HCT116 (cell line): ENCODE measurements at places on chromosomes 1 and 21. TPM values are rescaled to one million over a fixed set of nuclear protein-coding genes. Genes with fewer than 3 reads are reported as not detected.

Gene BLZF1
- total RNA-seq: 19.6 TPM

DNA sequence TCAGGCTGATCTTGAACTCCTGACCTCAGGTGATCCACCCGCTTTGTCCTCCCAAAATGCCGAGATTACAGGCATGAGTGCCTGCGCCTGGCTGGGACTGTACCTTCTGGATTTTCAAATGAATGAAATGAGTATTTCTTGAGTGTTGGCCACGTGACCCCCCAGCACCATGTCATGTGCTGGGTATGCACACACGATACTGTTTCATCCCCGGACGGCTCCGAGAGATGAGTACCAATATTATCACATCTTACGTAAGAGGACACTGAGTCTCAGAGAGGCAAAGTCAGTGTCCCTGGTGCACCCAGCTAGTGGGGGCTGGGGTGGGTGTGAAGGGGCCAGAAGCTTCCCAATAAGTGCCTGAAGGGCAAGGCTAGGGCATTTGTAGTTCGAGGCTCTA, 780 bp upstream of the CROCC start:
- no peak for DNase-seq

- no peak for DNase-seq
Measured at GRCh38 chr1:29889776-29890175, 653.5 kb downstream of the PTPRU start.

- no peak for DNase-seq
Measured at GRCh38 chr1:245953876-245954660, 553.0 kb downstream of the SMYD3 start.

Gene CELA3A
- 9.0 TPM for total RNA-seq

- DNase-seq: no peak
Measured at GRCh38 chr1:18069903-18070302, 37.7 kb upstream of the IGSF21 start.

- no peak for DNase-seq
Measured at GRCh38 chr1:184272175-184272866, 114.5 kb upstream of the C1orf21 start.

GRCh38 chr21:36694593-36695282, 4.2 kb upstream of the SIM2 start:
- no peak for DNase-seq

- DNase-seq: no peak
Measured at GRCh38 chr1:75582725-75583261, 28.1 kb downstream of the SLC44A5 start.

DNA sequence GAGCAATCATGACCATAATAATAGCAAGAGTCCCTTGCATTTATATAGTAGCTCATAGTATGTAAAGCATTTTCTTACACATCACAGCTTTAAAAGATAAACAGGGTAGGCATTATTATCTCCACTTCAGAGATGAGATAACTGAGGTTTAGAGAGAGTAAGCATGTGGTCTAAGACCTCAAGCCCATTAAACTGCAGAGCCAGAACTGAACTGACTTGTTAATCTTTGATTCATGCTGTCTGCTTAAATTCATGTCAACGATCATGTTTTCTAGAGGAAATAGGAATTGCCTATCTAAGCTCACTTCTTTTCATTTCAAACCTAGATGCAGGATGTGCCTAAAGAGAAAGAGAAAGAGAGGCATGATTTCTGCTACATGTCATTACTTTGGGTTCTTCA, 524.8 kb downstream of the PTPRC start:
- DNase-seq: no peak

Gene TEKT2
- not detected for total RNA-seq

DNA sequence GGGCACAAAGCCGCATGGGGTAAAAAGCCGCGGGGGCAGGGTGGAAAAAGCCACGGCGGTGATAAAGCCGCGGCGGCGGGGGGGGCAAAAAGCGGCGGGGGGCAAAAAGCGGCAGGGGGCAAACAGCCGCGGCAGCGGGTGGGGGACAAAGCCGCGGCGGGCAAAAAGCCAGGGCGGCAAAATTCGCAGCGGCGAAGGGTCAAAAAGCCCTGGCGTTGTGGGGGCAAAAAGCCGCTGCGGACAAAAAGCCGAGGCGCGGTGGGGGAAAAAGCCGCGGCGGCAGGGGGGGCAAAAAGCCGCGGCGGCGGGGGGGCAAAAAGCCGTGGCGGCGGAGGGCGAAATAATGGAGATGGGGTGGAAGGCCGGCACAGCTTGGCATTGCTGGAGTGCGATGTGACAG, 3902.9 kb downstream of the SRGAP2C start:
- DNase-seq: no peak

- no peak for DNase-seq
Measured at GRCh38 chr1:203380420-203381150, 29.7 kb upstream of the FMOD start.

GRCh38 chr1:211613108-211613947, 34.4 kb upstream of the SLC30A1 start:
- DNase-seq: no peak

Gene JAM2
- total RNA-seq: 0.15 TPM

DNA sequence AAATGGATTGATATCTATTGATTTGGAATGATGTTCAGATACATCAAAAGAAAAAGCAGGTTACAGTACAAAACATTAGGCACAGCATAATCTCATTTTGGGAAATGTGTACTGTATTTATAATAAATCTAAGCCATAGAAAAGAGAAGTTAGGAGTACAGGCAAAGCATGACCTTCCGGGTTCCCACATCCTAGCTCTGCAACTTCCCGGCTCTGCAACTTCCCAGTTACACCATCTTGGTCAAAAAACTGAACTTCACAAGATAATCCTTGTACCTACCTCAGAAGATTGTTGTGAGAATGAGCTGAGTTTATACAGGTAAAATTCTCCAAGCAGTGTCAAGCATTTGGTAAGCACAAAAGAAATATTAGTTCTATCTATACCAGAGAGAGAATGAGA, 21.7 kb upstream of the SLC44A3 start:
- no peak for DNase-seq

DNA sequence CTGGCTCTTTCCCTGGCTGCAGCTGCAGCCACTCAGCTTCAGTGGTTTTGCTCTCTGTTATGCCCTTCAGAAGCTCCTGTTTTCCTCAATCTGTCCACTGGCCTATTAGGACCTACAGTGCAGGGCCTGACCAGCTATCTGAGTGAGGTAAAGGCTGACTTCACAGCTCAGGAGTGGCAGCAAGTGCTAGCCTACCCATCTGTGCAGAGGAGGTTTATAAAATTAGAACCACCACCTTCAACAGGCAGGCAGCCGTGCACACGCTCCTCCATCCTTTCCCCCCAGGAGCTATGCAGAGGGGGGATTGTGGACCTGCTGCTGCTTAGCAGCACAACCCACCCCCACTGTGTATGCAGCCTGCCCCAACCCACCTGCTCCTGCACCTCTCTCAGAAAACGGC, 8.3 kb downstream of the ADAR start:
- DNase-seq: no peak

DNA sequence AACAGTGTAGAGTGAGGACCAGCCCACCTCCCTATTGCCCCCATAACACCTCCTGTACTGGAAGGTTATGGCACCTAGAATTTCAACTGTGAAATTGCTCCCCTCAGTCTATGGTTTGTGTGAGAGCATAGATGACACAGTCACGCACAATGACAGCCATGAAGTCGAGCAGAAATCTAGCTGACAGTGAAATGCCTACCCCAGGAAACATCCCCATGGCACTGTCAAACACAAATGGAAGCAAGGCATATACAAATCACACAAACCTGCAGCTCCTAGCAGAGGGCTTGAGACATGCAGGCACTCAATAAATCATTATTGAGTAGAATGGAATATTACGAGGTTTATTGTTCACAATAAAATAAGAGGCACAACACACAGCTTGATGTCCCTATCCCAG, 142.5 kb upstream of the ST6GALNAC5 start:
- DNase-seq: no peak

Gene SLC6A17
- 10.5 TPM for total RNA-seq

DNA sequence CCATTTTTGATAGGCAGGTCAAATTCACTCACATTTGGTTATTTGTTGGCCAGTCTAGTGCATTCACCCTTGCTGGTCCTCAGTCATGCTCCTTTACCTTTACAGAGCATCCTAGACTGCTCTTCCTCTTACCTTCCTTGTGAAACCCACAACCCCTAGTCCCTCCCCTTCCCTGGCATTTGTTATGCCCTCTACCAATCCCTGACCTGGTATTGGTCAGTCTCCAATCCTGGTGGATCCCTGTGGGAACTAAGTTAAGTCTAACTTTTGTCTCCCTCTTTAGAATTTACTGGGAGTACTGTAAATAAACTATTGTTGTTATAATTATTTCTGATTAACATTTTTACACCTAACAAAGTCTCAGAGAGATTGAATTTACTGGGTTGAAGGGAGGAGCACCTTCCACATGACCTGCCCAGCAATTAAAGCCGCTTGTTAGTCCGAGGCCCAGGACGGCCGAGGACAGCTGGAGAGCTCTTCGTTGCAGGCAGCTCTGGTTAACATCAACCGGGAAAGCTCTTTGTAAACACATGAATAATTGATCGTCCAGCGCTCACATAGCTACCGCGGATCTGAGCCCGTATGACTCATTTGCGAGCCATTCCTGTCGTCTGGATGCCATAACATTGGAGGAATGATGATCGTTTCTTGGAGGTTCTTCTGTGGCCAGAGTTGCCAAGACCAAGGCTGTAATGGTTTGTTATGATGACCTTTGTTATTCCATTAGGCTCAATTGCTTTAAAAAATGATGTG, 31.9 kb downstream of the MTARC1 start:
- no peak for DNase-seq

DNA sequence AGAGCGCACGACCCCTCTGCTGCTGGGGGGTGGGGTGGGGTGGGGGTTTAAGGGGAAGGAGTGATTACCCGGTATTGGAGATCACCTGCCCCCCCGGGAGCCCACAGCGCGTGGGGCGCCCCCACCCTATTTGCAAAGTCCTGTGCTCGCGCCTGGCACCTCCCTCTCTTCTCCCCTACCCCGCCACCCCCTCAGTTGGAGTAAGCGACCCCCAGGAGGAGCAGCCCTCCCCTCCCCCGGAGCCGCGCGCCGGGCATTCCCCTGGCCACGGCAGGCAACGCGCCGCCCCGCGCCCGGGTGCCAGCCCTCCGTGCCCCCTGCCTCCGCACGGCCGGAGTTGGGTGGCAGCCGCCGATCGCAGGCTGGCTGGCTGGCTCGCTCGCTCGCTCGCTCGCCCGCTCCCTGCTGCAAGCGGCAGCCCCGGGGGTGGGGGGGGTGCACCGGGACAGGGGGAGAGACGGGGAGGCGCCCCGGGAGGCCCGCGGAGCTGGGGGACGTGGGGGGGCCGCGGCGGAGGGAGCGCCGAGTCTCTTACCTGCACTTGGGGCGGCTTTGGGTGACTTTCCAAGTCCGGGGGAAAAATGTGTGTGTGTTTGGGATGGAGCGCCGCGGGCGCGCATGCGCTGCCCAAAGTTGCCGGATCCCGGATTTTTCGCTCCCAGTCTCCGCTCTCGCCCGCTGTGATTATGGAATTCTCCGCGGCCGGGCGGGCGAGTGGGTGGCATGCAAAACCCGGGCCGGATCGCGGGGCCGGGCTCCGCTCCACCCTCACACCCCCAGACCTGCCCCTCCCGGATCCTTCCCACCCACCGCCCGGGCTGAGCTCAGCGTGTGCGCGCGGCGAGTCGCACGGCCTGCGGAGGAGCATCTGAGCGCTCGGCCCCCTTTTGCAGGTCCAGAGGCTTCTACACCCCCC, at the start of gene CASZ1:
Gene CASZ1 (minus strand): TSS at position 618 of the 916 bp plus-strand sequence. CDS start 102,757 bp downstream, outside the sequence.
- peak; percentile 87 for DNase-seq

- peak; percentile 27 for DNase-seq
Measured at GRCh38 chr1:175158170-175158591, 34.4 kb downstream of the KIAA0040 start.

- no peak for DNase-seq
Measured at GRCh38 chr1:44326821-44327465, 28.1 kb downstream of the ERI3 start.

DNA sequence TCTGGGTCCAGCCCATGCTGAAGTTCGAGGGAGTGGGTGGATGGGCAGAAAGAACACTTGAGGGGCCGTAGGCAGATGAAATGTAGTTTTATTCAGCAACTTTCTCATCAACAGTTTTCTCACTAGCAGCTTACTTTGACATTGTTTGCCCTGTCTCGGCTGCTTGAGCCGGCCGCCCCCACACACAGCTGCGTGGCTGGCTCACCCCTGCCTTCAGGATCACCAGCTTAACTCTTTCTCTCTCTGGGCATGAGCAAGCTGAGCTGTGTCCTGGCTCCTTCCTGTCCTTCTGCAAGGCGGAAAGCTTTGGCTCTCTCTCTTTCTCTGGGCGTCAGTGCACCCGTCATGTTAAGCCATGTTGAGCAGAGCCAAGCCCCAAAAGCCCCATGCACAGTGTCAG, 104.4 kb upstream of the GNG12 start:
- no peak for DNase-seq

Gene C1orf50
- total RNA-seq: 5.8 TPM

GRCh38 chr1:36599828-36600227, 117.1 kb upstream of the CSF3R start:
- no peak for DNase-seq

DNA sequence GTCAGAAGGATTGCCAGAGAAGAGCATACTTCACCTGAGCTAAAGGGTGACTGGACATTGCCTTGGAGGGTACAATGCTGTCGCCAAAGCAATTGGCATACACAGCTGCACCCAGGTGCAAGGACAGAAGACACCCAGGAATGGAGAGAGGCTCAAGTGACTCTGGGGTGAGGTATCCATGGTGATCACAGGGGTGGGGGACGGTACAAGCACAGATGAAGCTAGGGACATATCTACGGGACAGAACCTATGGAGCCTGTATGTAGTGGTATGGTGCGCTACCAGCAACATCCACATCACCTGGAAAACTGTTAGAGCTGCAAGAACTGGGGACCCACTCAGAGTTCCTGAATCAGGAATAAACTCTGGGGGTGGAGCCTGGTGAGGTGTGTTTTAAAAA, 286.1 kb downstream of the PCP4 start:
- DNase-seq: no peak

DNA sequence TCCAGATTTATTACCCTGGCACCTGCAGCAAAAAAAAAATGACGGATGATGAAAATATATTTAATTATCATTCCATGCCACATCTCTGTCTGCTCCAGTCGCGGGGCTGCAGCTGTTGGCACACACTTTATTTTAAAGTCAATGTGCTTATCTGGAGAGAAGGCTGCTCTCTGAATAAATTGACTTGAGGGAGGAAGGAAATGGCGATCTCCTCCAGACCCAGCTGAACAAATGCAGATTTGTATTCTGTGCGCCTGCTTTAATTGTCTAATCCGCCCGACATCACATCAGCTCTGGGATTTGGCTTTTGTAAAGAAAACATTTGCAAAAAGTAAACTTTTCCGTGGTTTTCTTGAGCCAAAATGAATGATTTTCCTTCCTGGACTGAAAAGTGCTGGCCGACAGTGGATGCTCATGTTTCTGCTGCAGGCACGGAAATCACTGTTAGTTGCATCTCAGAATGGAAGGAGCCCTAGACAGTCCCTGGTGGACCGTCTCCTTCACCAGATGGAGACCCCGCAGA, 150.2 kb downstream of the CAMTA1 start:
- DNase-seq: no peak

GRCh38 chr1:204592246-204592948, 76.2 kb downstream of the MDM4 start:
- no peak for DNase-seq

Gene TMOD4
- 1.8 TPM for total RNA-seq

GRCh38 chr1:203026666-203027663, 674 bp downstream of the PPFIA4 start:
- no peak for DNase-seq
